ENCODE measurements at places on chromosomes 5 and 9.

DNA sequence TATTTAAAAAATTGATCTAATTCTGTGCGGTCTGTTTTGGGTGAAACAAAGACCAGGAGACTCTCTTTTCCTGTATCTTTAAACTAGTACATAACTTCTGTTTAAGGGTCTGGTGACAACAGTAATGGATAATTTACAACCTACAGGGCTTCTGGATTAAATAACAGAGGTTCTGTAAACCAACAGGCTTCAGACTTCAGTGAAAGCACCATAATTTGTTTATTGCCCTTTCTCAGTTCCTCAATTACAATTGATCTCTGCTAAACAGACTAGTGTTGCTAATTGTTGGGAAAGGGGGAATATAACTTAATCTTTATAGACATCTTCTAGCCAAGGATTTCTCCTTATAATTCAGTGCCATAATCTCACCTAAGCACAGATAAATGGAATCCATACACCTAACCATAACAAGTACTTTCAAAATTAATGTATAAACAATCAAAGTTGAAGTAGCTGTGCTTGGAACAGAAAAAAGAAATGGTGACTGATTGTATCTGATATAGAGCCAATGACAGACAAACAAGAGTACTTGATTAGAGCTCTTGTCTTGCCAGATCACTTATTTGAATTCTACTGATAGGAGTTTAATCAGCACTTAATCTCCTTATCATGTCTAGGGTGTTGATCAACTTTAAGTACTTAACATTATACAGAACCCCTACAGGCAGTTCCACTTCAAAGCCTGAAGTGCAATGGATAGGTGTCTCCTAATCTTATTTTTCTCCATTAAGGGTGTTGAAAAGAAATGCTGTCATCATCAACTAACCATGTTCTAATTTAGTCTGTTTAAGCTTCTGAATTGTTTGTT lies 536.0 kb downstream of the NR2F1-AS1 start:
- no peak for DNase-seq

DNA sequence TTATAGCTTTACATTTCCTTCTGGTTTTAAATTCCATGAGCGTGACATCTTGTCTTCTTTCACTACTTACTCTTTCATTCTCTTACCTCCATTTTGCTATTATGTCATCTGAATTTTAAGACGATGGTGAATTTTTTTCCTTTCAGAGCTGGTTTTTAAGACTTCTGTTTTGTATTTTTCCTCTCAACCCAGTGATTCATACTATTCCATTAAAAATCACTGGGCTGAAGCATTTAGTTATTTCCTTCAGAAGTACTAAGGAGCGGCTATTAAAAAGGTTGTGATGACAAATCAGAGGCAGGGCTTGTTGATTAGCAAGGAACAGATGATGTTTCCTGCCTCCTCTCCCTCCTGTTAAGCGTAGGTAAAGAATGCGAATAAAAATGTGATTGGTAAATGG lies 16.5 kb downstream of the AGXT2 start:
- DNase-seq: no peak

DNA sequence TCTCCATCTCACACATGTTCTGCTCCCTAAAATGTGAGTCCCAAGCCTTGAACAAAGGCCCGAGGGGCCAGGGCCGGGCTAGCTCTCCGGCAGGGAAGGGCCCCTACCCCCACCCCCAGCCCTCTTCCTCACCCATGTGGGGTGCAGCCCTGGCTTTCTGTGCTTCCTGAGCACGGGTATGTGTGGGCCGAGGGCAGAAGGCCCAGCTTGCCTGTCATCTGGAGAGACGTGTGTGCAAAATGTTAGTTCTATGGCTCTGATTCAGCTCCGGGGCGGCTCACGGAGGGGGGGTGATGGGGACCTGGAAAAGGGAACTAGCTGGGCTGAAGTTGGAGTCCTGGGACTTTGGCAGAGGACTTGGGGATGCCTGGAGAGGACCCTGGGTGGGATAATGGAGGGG lies 90.3 kb upstream of the ARAP3 start:
- DNase-seq: no peak

DNA sequence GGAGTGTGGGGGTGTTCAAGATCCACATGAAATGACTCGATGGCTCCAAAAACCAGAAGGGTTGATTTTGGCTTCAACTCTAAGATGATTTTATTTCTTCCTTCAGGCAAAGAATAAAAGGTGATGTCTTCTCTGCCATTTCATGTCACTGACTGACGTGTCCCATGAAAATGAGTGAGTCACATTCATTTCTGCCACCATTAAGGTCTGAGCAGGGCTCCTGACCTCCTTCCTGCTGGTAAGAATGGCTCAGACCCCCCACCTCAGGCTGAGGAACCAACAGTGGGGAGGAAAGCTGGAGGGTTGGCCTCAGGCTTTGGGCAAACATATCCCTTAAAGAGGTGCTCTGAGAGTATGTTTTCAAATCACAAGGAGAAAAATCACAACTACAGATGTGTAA lies 53.9 kb upstream of the ZNF354A start:
- DNase-seq: no peak

DNA sequence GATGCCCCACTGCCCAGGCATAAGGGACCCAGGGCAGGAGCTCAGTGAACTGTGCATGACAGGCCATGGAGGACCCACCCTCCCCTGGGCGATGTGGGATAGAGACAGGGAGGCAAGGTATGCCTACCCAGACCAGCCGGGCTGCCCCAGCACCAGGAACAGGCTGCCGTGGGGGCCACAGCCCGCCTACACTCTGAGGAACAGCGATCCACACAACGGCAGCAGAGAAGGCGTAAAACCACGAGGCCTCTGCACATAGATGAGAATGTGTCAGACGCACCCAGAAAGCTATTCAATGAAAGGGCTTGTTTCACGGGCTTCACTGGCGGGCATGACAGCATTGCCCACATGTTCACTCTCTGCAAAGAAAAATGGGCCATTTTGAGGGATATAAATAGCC lies 49.5 kb downstream of the SEMA4D start:
- no peak for DNase-seq

DNA sequence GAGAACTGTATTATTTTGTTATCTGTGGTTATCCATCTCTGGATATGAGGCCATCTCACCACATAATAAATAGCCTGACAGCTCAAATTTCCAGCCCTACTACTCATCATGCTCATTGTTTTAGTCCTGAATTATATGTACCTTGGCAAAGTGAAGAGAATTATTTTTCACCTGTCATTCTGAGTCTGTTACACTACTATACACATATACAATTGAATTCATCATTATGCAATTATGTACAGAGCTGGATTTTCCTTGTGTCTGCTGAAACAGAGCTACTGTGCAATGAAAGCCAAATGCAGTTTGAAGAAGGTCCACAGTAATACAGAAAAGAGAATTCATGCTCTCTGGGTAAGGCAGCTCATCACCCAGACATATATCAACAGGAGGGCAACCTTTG lies 28.5 kb downstream of the ESM1 start:
- no peak for DNase-seq

DNA sequence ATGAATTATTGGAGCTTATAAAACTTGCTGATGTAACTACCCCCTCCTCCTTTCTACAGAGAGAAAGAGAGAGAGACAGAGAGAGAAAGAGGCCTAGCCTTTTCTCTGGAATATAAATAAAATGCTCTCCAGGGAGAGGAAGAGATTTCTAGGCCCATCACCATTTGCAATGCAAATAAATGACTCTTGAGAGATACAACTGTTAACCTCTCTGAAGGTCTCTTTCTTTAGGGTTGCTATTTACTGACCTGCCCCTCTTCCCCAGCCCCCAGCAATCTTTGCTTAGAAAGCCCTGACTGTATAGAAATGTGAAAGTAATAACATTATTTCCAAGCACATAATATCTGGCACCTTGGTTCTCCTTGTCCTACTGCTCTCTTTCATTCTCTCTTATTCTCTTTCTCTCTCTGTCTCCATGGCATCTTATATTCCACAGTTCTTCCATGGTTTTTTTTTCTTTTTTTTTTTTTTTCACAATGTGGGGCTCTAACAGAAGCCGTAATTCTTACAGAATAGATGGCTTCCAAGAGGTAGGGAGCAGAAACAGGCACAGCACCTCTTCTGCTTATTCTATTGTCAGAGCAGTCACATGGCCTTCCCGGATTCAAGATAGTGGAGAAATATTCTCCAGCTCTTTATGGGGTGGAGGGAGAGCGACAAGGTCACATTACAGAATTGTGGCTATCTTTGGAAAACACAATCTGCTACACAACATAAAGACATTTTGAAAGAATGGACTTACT lies 1087.9 kb upstream of the NUDT12 start:
- no peak for DNase-seq

DNA sequence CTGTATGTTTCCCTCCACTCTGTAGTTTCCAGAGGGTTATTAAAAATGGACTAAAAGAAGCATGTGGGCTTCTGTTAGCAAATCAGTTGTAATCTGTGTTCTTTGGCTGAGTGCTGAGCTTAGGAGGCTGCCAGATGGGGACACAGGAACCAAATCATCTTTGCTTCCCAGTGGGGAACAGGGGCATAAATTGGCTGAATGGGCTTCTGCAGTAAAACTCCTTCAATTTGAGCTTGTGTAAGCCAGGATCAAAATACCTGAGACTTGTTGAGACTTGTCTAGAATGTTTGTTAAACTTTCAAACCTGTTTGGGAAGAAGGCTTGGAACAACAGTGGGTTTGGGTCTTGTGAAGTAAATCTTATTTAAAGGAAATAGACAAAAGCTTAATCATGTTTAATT lies 32.2 kb upstream of the TNFAIP8 start:
- no peak for DNase-seq

GRCh38 chr9:108850293-108850897 lies 5.4 kb downstream of the ACTL7B start:
- DNase-seq: no peak

- no peak for DNase-seq
These were observed 24.8 kb downstream of the PTPN3 start for GRCh38 chr9:109473329-109473728.

Data from thoracic aorta (tissue), 2 donors.